AG09319 (cell line): ENCODE measurements at places on chromosomes 5 and 9.
A peak's percentile ranks its signal among the peaks of the same experiment; 100 is the strongest.

GRCh38 chr5:168104350-168104749 lies 187.1 kb upstream of the WWC1 start:
- DNase-seq = no peak

DNA sequence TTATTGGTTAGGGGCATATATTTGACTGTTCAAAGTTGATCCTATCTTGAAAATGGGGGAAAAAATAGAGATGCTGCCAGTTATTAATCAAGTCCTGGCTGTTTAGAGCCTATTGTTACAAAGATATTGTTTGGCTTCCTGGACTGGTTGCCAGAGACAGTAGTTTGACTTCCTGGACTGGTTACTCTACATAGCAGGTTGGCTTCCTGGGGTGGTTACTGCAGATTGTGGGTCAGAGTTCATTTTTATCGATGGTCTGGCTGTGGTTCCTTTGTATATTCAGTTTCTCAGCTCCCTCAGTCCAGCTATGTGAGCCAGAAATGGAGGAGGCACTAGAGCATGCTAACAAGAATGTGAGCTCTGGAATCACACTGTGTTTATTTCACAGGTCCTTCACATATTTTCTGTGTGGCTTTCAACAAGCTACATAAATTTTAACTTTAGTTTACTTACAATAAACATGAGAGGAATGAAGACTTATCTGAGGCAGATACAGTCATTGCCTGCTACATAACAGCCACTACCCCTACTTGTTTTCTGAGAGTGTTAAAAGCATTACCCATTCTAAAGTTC lies 137.6 kb downstream of the TRPM3 start:
- no peak for DNase-seq

GRCh38 chr9:95666096-95666784 lies 149.5 kb upstream of the PTCH1 start:
- no peak for DNase-seq

DNA sequence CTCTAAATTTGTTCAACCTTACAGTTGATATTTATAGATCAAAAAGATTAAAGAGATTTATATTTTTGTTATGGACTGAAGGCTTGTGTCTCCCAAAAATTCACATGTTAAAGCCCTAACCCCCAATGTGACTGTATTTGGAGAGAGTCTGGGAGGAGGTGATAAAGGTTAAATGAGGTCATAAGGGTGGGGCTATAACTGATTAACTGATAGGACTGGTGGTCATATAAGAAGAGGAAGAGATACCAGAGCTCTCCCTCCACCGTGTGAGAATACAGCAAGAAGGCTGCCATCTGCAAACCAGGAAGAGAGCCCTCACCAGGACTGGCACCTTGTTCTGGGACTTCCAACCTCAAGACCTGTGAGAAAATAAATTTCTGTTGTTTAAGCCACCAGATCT lies 264.3 kb downstream of the ENC1 start:
- no peak for DNase-seq

DNA sequence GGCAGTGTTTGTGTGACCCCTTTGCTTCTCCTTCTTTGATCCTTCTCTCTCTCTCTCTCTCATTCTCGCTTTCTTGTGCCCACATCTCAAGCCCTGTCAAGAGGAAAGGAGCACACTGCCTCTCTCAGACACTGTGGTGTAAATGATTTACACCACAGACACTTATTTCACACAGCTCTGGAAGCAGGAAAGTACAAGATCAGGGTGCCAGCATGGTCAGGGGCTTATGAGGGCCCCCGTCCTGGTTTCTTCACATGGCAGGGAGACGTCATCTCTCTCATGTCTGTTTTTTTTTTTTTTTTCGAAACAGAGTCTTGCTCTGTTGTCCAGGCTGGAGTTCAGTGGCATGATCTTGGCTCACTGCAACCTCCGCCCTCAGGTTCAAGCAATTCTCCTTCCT lies 6.4 kb downstream of the FABP6 start:
- DNase-seq = no peak

DNA sequence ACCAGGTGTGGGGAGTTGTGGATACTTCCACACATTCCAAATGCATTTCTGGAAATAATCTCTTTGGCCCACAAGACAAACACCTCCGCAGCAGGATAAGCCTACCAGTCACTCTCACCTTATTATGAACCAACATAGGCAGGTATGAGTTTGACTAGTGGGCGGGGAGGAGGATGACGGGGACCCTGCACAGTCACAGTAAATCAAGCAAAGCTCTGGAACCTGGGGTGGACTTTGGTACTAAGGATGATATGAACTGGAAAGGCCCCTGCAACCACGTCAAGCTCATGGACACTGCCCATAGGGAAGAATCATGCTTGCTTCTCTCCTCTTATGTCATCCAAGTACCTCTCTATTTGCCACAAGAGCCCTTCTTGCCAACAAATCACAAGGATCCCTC lies 259.4 kb downstream of the HSPA4 start:
- no peak for DNase-seq

GRCh38 chr9:105236261-105236660 lies 8.2 kb upstream of the SLC44A1 start:
- no peak for DNase-seq

DNA sequence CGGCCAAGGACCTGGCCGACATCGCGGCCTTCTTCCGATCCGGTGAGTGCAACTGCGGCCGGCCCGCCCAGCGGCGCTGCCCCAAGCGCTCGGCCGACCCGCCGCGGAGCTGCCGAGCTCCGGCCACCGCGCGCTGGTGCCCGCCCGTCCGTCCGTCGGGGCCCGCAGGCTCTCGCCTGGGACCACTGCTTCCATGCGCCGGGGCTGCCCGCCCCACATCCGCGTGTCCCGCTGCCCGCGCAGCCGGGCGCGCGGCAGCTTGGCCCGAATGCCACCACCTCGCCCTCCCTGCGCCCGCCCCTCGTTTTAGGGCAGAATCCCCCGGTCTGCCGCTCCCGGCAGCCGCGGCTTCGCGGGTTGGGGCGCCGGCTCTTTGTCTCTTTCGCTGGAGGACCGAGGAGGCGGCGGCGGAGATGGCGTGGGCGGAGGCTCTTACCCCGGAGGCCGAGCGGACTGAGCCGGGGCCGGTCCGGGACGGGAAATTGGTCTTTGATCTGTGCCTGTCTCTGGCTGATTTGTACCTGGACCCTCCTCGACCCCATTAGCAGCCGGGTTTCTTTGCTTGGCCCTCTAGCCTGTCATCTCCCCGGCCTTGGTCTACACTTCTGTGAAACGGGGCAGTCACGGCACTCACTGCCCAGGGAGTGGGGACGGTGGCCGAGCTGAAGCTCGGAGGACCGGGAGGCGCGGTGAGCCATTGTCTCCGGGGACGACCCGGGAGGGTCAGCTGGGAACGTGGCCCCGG lies 871 bp downstream of the TRIO start:
- DNase-seq = no peak

- no peak for DNase-seq
Observed at GRCh38 chr9:87803623-87804345, 77.9 kb downstream of the CTSL start.

DNA sequence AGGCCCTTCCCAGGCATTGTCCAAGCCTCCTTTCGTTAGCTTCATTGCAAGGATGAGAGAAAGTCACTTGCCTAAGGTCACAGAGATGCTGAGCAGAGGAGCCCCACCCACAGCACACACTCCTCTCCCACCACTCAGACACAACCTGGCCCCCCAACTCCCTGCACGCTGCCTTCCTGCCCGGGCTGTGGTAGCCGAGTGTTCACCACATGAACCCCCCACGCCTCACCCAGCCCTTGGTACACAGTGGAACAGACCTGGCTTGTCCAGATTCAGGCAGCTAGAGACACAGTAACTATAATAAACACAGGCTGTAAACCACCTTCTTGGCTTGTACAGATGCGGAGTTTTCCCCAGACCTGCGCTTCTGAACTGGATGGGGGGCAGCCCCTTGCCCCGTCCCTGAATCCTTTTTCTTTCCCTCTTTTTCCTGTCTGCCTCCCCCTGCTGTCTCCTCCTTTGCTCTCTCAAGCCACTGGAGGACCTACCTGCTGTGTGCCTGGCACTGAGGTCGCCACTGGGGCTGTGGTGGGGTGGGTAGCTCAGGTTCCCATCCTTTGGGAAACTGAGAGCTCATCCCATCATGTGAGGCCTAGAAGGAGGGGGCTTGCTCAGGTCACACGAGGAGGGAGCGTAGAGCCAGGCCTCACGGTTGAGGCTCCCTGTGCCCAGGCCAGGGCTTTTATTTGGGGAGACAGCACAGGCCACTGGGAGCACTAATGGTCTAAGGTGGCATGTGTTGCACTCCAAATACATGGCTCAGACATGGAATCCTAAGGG lies 55.7 kb upstream of the SYNPO start:
- no peak for DNase-seq

- DNase-seq = no peak
Observed at GRCh38 chr5:8363138-8363537, 494.2 kb downstream of the MTRR start.

DNA sequence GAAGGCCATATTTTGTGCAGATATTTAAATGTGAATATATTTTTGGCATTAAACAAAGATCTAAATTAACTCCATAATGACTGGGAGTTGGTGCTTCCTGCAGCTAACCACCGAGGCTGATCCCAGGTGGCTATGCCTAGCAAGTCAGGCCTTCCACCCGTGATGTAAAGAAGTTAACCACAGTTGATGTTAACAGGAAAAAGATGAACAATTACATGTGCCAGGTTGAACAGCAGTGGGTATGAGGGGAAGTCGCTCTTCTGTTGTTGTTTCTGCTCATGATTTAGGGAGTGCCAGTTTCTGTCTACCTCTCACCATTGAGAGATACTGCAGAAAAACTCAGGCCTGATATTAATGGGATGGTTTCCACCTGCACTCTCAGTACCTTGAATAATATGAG lies 334.3 kb downstream of the EBF1 start:
- DNase-seq = no peak

GRCh38 chr9:134644725-134645606 lies 3.4 kb downstream of the COL5A1 start:
- DNase-seq = peak; percentile 98

GRCh38 chr5:148924817-148925216 lies 98.4 kb downstream of the ADRB2 start:
- no peak for DNase-seq

GRCh38 chr5:1876660-1877064 lies 6.1 kb downstream of the IRX4 start:
- DNase-seq = no peak

GRCh38 chr9:98071737-98072136 lies 15.2 kb downstream of the NANS start:
- no peak for DNase-seq

DNA sequence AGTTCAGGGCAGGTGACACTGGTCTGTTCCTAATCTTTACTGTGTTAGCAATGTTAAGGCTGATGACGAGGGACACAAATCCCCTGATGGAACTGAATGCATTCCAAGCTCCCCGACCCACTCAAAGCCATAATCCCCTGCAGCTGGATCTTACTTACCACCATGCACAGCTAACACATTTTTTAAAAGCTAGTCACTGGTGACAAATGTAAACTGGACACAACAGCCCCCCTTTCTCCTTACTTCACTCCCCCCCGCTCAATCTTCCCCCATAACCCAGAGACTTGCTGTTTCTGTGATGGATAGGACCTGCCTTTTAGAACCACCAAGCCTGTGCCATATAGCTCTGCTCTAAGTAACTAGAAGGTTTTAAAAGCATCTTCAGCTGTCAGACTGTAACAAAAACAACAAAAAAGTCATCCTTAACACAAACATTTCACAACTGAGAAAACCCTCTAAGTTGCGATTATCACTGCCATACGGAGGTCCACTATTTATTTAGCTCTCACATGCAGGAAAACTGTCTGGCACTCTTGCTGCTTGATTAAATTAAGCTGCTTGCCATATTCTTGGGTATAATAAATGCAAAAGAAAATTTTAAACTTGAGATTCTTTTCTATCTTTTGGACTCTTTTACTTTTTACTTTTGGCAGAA lies 44.4 kb downstream of the BNC2 start:
- peak; percentile 55 for DNase-seq

DNA sequence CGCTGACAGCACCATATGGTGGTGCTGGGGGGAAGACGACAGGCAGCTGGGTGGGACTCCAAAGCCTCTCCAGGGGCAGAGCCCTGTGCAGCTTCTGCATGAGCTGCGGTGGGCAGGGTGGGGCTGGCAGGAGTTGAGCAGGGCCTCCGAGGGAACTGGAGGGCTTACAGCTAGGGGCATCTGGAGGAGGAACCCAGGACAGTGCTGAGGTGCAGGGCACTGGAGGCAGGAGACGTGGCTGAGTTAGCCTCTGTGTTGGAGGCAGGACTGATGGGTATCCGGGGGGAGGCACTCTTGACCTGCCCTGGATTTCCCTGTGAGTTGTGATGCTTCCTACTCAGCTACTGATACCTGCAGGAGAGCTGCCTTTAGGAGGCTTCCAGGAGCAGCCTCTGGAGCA lies 45.0 kb downstream of the TENT4A start:
- DNase-seq = no peak

DNA sequence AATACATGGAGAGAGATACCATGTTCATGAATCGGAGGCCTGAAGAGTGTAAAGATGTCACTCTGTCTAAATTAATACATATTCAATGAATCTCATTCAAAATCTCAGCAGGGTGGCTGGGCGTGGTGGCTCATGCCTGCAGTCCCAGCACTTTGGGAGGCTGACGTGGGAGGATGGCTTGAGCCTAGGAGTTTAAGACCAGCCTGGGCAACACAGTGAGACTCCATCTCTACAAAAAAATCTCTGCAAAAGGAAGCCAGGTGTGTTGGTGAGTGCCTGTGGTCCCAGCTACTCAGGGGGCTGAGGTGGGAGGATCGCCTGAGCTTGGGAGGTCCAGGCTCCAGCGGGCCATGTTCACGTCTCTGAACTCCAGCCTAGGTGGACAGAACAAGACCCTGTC lies 49.7 kb downstream of the COL23A1 start:
- no peak for DNase-seq

- DNase-seq = no peak
Observed at GRCh38 chr5:41447650-41448510, 62.5 kb downstream of the PLCXD3 start.

DNA sequence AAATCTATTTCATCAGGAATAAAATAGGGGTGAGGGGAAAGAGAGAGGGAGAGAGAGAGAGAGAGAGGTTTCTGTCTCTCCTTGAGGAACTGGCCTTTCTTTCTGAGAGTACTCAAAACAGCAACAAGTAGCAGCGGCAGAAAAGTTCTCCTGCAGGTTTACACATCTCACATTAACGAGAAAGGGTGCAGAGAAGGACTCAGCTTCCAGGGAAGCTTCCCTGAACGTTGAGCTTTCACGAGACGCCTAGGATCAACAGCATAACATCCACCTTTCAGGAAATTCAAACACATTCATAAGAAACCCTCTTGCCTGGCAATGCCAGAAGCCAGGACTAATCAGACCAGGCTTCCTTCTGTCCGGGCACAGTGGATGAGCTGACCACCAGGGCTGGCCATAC lies 162.9 kb downstream of the ZDHHC21 start:
- no peak for DNase-seq

DNA sequence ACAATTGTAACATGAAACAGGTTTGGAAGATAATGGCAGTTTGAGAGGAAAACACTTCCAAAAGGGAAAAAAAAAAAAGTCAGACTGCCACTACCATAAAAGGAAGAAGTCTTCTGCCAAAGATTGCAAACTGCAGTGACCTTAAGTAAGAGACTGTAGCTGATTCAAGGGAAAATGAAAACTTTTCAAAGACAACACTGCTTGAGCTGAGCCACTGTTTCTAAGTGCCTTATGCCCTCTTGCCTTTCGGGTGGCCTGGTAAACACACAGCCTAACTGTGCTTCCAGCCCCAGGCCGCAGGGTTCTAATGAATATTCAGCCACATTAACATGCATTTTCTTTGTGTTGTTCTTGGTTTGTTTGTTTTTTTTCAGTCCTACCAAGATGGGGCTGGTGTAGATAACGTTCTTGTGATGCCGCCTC lies 354.6 kb downstream of the BNC2 start:
- peak; percentile 44 for DNase-seq

- no peak for DNase-seq
Observed at GRCh38 chr5:120655828-120656435, 191.8 kb downstream of the PRR16 start.
